CD4-positive, alpha-beta T cell treated with Interleukin-15 for 1 hour (primary cell): ENCODE measurements at places on chromosomes 2 and 18.

GRCh38 chr2:208491641-208492040 lies 85.0 kb downstream of the PTH2R start:
- no peak for DNase-seq

DNA sequence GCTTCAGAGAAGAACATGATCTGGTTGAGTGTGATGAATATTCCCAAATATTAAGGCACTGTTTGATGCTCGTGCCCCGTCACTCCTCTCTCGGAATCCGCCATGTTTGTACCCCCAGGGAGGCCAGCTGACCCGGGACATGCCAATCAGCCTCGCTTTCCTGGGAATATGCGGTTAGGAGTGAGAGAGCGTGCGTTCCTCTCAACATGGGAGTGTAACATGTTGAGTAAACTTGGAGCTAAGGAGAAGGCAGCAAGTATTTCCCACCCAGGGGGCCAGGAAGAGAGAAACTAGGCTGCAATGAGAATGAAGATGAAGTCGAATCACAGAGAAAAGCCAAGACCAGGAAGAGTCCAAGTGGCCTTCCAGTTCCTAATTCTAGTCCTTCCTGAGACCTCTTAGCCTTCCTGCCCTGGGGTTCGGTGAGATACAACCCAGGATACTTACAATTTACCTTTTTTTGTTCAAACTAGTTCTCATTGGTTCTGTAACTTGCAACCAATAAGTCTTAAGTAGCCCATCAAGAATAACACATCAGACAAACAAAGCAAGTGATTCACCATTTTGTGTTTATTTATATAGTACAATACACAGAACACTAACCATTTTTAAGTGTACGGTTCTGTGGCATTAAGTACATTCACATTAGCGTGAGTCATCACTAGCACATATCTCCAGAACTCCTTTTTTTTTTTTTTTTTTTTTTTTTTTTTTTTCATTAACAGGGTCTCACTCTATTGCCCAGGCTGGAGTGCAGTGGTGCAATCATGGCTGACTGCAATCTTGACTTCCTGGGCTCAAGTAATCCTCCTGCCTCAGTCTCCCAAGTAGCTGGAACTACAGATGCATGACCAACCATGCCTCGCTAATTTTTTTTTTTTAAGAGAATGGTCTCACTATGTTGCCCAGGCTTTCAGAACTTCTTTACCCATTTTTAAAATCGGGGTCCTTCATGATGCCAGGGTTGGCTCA lies 36.4 kb upstream of the SLC1A4 start:
- DNase-seq = no peak

- no peak for DNase-seq
Observed at GRCh38 chr18:42937436-42937835, 178.0 kb downstream of the RIT2 start.

GRCh38 chr2:97695744-97696143 lies 17.6 kb upstream of the ZAP70 start:
- no peak for DNase-seq

GRCh38 chr18:32373995-32374394 lies 96.7 kb downstream of the GAREM1 start:
- no peak for DNase-seq
